RCC 7860 (cell line): ENCODE measurements at places on chromosomes 5 and 9.

- no peak for DNase-seq
These were observed 53.4 kb downstream of the OR2K2 start for GRCh38 chr9:111276431-111277128.

GRCh38 chr5:67133217-67133616 lies 63.4 kb downstream of the CD180 start:
- no peak for DNase-seq

GRCh38 chr5:120365656-120366446 lies 98.2 kb upstream of the PRR16 start:
- DNase-seq, result no peak

GRCh38 chr9:19229595-19230354 lies 718 bp upstream of the DENND4C start:
- no peak for DNase-seq

GRCh38 chr9:86072394-86072877 lies 26.9 kb downstream of the GOLM1 start:
- DNase-seq, result no peak

DNA sequence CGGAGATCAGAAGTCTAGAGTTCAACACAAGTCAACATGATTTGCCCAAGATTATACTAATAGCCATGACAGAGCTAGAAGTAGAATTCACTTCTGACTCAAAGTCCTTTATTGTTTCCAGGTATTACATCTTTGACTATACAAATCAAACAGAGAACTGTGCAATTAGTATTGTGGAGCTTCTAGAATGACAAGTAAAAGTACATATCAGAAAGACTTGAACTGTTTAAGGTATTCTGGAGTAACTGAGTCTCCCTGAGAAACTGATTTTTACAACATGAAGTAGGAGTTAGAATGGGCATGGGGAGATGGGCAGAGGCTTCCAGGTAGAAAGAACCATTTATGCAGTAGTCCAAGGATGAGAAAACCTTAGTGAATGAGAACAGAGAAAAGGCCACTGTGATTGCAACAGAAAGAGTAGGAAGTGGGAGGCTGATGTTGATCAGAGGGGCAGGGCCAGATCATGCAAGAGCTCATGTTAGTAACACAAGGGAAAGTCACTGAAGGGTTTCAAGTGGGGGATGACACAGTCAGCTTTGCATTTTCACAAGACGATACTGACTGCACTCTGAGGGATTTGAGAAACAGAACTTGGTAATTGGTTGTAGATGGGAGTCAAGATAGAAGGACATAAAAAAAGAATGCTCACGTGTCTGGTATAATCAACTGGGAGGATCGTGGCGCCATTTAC lies 280.7 kb downstream of the RFX3 start:
- no peak for DNase-seq

- DNase-seq, result no peak
These were observed 31.1 kb upstream of the CCDC180 start for GRCh38 chr9:97276310-97276852.

DNA sequence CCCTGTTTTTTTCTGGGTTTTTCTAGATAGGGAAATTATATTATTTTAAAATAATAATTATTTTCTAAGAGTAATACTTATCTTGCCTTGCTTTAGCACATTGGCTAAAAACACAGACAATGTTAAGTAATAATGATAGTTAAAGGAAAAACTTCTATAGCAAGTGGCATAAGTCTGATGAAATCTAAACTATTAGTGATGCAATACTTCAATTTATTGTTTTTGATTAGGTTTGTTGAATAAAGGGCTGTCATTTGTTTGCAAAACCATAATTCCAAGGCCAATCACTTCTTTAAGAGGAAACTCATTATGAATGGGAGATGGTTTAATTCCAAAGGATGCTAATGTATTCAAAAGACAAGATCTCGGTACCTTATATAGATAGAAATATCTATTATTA lies 293.8 kb upstream of the FBXL7 start:
- DNase-seq, result no peak

DNA sequence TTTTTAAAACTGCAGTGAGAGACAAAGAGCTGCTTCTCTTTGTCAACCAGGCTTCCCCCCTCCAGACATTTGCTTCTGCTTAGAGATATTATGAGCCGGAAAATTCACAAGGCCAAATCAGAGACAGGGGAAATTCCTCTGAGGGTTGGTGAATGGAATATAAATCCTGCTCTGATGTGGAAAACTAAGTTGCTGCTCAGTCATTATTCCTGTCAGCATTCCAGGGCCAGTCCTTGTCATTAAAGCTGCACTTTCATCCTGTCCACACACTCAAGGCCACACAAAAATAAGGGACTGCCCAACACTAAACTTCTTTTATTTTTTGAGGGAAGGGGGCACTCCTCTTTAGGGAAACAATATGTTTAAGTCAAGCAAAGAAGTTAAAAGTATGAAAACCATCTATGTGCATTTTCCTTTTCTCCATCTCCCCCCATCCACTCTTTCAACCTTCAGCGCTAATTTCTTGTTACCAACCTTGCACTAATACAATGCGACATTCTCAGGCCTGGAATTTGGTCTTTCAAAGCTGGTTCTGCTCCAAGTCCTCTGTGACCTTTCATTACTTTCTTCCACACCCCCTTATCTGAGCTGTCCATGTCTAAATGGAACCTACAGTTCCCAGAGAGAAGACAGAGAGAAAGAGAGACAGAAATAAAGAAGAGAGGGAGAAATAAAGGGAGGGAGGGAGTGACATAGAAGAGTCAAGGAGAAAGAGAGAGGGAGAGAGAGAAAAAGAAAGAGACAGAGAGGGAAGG lies 118.9 kb upstream of the S1PR3 start:
- DNase-seq, result no peak

- no peak for DNase-seq
These were observed 53.3 kb upstream of the SPATA31D4 start for GRCh38 chr9:81874931-81875330.

- DNase-seq, result no peak
These were observed 433.8 kb upstream of the CDH9 start for GRCh38 chr5:27472000-27472763.

DNA sequence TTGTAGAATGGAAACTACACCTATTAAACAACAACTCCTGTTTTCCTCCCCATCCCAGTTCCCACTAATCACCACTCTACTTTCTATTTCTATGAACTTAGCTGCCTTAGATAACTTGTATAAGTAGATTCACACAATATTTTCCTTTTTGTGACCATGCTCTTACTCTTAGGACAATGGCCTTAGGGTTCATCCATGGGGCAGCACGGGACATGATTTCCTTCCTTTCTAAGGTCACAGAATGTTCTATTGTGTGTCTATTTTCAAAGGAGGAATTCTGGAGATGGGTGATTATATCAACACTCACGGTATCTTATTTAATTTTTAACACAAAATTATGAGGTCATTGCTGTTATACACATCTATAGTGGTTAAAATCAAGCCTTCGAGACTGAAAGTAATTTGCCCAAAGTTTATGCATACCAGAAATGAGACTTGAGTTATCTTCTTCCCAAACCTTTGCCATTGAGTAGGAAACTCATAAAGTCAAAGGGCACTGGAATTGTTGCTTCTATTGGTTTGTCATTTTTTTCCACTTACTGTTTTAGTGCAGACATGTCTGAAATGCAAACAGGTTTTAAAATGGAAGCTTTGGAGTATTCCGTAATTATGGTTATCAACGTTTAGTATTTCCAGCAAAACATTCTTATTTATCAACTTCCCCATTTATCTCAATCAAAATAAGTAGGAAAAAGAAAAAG lies 23.6 kb downstream of the CTSL start:
- DNase-seq, result no peak

DNA sequence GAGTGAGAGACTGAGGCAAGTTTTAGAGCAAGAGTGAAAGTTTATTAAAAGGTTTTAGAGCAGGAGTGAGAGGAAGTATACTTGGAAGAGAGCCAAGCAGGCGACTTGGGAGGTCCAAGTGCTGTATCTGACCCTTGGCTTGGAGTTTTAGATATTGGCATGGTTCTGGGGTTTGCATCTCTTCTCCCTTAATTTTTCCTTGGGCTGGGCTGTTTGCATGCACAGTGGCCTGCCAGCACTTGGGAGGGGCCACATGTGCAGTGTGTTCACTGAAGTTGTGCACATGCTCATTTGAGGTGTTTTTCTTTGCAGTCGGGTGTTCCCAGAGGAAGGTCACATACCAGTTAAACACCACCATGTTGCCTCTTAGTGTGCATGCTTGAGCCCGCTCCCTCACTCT lies 464.1 kb downstream of the DMRT2 start:
- DNase-seq, result no peak

DNA sequence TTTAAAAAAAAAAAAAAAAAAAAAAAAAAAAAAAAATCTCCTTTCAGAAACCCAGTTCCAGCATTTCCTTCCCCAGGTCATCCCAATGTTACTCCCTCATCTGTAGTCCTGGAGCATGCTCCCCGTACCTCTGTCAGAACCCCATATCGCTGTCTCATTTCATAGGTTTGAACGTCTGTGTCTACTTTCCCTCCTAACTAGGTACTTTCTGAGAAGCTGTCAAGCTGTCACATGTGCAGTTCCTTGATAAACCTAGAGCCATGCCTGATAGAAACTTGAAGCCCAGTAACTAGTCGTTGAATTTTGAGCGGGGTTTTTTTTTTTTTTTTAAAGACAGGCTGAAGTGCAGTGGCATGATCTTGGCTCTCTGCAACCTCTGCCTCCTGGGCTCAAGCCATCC lies 15.6 kb downstream of the EXOSC3 start:
- DNase-seq, result no peak

DNA sequence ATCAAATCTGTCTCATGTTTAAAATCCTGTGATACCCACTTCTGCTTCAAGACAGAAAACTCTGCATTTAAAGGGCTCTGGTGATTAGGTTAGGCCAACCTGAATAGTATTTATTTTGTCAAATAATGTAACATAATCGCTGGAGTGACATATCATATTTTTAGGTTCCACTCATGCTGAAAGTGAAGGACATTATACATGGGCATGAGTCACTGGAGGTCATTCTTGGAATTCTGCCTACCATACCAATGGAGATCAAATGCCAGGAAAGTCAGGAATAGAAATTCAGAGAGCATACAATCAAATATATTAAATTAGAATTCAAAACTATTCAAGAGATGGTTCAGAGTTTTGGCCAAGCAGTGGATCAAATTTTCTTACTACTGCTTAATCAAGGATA lies 97.1 kb upstream of the PRSS3 start:
- no peak for DNase-seq
